Kidney (tissue), 22 donors: ENCODE measurements at places on chromosomes 7 and 10. TPM values are rescaled to one million over a fixed set of nuclear protein-coding genes. Genes with fewer than 3 reads are reported as not detected.

GRCh38 chr7:45052011-45052410, 36.8 kb downstream of the NACAD start:
- no peak for DNase-seq
- H3K27me3 ChIP-seq, result no peaks in the 10 kb centered on the region
- H3K27ac ChIP-seq, result no peak overlapping the region
- no peaks in the 10 kb centered on the region for H3K36me3 ChIP-seq
- no peak overlapping the region for H3K4me3 ChIP-seq

GRCh38 chr10:28857164-28857563, 179.8 kb downstream of the BAMBI start:
- no peak overlapping the region for H3K27ac ChIP-seq
- no peaks in the 10 kb centered on the region for H3K36me3 ChIP-seq
- DNase-seq, result no peak
- peaks cover 3% of the 10 kb centered on the region for H3K4me1 ChIP-seq
- no peaks in the 10 kb centered on the region for H3K27me3 ChIP-seq

DNA sequence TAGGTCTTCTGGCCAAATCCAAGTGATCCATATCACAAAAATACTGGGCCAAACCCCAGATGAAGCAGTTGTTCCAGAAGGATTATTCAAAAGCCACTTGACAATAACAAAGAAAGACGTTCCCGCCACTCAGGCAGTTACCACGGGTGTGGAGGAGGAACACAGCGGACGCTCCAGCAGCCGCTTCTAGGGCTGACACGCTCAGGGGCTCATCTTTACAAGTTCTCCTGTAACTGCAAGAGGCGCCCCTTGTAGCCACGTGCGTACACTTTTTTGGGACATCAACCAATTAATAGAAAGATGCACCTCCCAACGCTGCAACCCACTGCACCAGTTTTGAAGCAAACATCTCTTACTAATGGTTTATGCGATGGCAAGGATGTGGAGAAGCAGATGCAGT, 159.4 kb downstream of the GRID1 start:
- H3K4me1 ChIP-seq, result no peaks in the 10 kb centered on the region
- H3K36me3 ChIP-seq, result no peaks in the 10 kb centered on the region
- H3K27me3 ChIP-seq, result no peaks in the 10 kb centered on the region
- DNase-seq, result no peak

GRID2IP gene
- total RNA-seq, result 0.76 TPM

DNA sequence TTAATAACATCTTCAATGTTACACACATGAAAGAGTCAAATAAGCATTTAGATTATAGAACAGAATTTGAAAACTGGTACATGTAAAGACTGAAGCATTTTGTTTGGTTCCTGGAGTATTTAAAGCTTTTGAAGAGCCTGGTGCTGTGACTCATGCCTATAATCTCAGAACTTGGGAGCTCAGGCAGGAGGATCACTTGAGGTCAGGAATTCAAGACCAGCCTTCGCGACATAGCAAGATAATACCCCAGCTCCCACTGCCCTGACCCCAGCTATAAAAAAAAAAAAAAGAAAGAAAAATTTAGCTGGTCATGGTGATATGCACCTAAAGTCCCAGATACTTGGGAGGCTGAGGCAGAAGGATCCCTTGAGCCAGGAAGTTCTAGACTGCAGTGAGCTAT, 87.8 kb downstream of the HDAC9 start:
- no peak for DNase-seq
- no peaks in the 10 kb centered on the region for H3K36me3 ChIP-seq
- H3K27ac ChIP-seq, result no peak overlapping the region
- no peaks in the 10 kb centered on the region for H3K27me3 ChIP-seq

DNA sequence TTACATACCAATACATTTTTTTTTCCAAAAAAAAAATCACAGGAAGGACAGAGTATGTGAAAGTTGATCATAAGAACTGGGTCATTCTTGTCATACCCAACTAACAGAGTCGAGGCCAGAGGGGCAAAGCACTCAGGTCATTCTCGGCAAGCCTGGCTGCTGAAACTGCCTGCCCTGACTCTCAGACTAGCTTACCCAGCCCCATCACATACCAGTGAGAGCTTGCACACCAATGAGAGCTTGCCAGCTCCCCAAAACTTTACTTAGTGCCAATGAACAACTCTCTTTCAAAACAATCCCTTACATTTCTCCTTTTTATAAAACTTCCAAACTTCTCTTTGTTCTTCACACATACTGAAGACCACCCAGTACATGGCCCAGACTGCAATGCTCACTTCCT, 48.9 kb downstream of the VOPP1 start:
- H3K36me3 ChIP-seq, result no peaks in the 10 kb centered on the region
- no peak for DNase-seq
- H3K27me3 ChIP-seq, result no peaks in the 10 kb centered on the region
- H3K27ac ChIP-seq, result no peak overlapping the region

DNA sequence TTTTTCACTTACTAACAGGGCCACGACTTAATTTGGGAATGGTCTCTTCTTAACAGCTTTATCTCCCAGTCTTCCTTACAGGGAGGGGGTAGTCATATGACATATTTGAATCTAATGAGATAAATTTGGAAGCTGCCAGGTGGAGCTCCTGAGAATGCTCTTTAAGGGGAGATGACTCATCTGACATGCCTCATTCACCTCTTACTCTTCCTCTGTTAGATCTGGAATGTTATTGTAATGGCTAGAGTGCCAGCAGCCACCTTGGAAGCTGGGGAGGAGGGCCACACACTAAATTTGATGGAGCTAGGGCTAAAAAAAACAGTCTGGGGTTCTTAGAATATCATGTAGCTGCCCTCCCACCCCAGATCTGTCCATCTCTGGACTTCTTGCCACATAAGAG, 22.7 kb downstream of the HECW1 start:
- H3K27me3 ChIP-seq, result no peaks in the 10 kb centered on the region
- no peak overlapping the region for H3K4me3 ChIP-seq
- H3K27ac ChIP-seq, result no peak overlapping the region
- no peaks in the 10 kb centered on the region for H3K36me3 ChIP-seq
- H3K4me1 ChIP-seq, result no peaks in the 10 kb centered on the region
- DNase-seq, result no peak

DNA sequence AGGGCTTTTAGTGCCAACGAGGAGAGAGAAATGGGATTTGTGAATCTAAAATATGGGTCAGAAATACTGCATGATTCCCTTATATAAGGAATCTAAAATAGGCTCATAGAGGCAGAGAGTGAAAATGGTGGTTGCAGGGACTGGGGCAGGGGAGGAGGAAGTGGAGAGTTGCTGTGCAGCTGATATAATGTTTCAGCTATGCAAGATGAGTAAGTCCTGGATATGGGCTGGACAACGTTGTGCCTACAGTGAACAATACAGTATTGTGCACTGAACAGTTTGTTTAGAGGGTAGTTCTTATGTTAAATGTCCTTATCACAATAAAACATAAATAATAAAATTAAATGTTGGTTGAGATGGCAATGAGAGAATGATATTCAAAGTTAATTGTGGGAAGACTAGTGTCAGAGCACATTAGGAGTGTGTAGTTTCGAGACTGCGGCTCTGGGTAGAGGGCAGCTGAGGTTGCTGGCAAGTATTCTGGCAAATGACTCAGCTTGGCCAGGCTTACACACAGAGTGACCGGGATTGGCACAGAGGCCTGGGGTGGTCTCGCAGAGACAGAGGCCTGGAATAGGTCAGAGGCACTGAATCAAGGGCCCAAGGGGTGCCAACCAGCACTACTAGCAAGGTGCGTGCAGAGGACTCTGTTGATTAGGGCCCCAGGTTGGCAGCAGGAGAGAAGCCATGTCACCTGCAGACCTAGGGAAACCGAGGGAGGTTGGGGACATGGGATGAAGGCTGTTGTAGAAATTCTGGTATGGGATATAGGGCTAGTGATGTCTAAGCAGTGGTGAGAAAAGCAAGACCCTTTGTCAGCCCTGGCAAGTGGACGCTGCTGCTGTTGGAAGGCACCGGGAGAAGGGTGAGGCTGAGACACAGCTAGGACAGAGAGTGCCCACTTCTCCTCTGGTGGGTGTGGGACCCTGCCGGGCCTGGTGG, 2.8 kb upstream of the DEPP1 start:
- H3K27ac ChIP-seq, result peak overlapping the region; percentile 79
- H3K4me1 ChIP-seq, result no peaks in the 10 kb centered on the region
- no peak for DNase-seq
- peaks cover 38% of the 10 kb centered on the region for H3K36me3 ChIP-seq
- no peaks in the 10 kb centered on the region for H3K27me3 ChIP-seq
- no peak overlapping the region for H3K4me3 ChIP-seq

TRIM50 gene
- 0.19 TPM for total RNA-seq

DNA sequence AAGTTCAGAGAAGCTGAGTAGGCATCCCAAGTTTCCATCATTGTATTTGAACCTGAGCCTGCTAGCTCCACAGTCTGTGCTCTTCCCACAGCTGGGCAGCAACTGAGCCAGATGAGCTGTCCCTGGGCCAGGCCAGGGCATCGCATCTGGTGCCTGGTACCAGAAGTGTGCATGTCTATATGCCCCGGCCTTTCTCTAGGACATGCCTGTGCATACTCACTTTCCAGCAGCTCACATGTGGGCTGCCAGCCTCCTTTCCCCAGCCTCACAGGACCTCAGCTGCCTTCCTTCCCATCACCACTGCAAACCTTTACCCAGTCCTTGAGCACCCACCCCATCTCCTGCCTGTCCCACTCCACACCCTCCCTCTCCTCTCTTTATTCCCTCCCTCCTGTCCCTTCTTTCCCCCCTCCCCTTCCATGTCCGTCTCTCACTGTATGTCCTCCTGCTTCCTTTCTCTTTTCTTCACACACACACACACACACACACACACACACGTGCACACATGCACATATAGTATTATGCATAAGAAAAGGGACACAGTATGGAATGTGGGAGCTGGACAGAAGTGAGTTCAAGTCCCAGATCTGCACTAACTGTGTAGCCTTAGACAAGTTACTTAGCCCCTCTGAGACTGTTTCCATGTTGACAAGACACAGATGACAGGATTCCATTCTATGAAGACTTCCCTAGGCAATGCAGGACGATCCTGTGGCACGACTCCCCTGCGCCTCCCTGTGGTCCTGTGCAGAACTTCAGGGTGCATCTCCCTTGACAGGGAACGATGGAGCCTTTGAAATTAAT, 10.9 kb downstream of the CDHR1 start:
- DNase-seq, result peak; percentile 60
- H3K4me3 ChIP-seq, result no peak overlapping the region
- no peaks in the 10 kb centered on the region for H3K4me1 ChIP-seq
- H3K36me3 ChIP-seq, result no peaks in the 10 kb centered on the region
- H3K27ac ChIP-seq, result no peak overlapping the region

PTPN20 gene
- total RNA-seq, result 1.9 TPM

GRCh38 chr7:115478426-115478825, 552.1 kb downstream of the TFEC start:
- no peak overlapping the region for H3K27ac ChIP-seq
- DNase-seq, result no peak
- no peaks in the 10 kb centered on the region for H3K36me3 ChIP-seq
- H3K4me3 ChIP-seq, result no peak overlapping the region
- peaks cover 11% of the 10 kb centered on the region for H3K27me3 ChIP-seq
- H3K4me1 ChIP-seq, result no peaks in the 10 kb centered on the region

DNA sequence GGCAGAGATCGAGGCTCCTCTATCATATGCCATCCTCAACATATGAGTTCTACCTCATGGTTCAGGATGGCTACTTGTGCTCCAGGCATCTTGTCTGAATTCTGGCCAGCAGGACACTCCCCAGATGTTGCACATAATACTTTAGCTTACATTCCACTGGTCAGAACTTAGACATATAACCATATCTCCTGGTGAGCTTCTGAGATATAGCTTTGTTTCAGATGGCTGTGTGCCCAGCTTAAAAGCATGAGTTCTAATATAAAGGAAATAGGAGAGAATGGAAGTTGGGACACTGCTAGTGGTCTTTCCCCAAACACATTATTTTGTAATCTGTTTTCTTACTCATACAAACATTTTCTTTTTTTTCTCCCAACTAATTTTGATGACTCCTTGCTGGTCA, 50.8 kb upstream of the IFRD1 start:
- no peak for DNase-seq
- H3K36me3 ChIP-seq, result no peaks in the 10 kb centered on the region
- no peak overlapping the region for H3K4me3 ChIP-seq
- no peak overlapping the region for H3K27ac ChIP-seq

DNA sequence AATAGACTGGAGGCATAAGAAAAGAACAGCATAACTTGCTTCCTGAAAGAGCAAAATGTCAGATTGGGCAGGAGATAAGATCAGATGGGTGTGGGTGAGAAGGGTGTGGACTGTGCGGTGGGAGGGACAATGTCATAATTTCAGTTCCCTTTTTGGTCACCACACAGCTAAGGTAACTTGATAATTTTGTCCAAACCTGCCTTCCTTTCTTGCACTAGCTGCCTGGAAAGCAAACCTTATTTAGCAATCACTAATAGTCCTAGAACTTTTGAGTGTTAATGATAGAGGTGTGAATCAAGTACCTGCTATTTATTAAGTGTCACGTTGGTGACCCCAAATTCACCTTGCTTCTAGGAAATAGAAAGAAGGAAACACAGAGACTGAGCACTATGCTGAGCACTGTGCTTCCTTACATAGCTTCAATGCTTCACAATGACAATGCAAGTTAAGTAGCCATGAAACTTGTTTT, 72.4 kb upstream of the SP4 start:
- DNase-seq, result no peak
- no peaks in the 10 kb centered on the region for H3K4me1 ChIP-seq
- no peak overlapping the region for H3K27ac ChIP-seq
- H3K27me3 ChIP-seq, result no peaks in the 10 kb centered on the region
- H3K36me3 ChIP-seq, result no peaks in the 10 kb centered on the region

GRCh38 chr7:28688174-28688573, 270.0 kb downstream of the TRIL start:
- no peak overlapping the region for H3K27ac ChIP-seq
- no peak overlapping the region for H3K4me3 ChIP-seq
- no peaks in the 10 kb centered on the region for H3K27me3 ChIP-seq
- DNase-seq, result no peak
- H3K4me1 ChIP-seq, result peaks cover 5% of the 10 kb centered on the region

DNA sequence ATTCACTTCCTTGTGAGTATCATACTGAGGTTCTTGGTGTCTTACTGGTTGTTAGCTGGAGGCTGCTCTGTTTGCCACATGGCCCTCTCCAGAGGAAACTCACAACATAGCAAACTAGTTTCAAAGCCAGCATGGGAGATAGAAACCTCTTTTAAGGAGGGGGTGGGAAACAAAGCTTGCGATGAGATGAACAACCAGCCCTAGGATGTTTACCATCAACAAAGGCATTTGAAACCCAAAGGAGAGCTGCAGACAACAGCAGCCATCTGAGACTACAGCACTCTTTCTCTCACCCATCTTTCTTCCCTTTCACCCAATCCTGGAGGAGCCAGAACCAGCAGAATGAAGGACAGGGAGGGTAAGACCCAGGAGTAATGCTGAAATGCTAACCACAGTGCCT, 182.1 kb downstream of the NEBL start:
- no peaks in the 10 kb centered on the region for H3K27me3 ChIP-seq
- no peaks in the 10 kb centered on the region for H3K36me3 ChIP-seq
- no peaks in the 10 kb centered on the region for H3K4me1 ChIP-seq
- no peak overlapping the region for H3K27ac ChIP-seq

GRCh38 chr10:95560278-95561176, 644 bp downstream of the SORBS1 start:
- no peaks in the 10 kb centered on the region for H3K27me3 ChIP-seq
- peak; percentile 76 for DNase-seq
- no peaks in the 10 kb centered on the region for H3K4me1 ChIP-seq
- H3K4me3 ChIP-seq, result peak overlapping the region; percentile 71
- H3K27ac ChIP-seq, result peak overlapping the region; percentile 82
- no peaks in the 10 kb centered on the region for H3K36me3 ChIP-seq

JCAD gene
- total RNA-seq, result 27.1 TPM

OR13A1 gene
- total RNA-seq, result not detected

- no peak overlapping the region for H3K27ac ChIP-seq
- H3K4me3 ChIP-seq, result no peak overlapping the region
- no peaks in the 10 kb centered on the region for H3K4me1 ChIP-seq
- no peak for DNase-seq
- no peaks in the 10 kb centered on the region for H3K36me3 ChIP-seq
These were observed 417.6 kb upstream of the POT1 start for GRCh38 chr7:125347269-125347668.

POLR3A gene
- total RNA-seq, result 13.3 TPM
